IPS-NIHi11 (cell line): ENCODE measurements at places on chromosomes 11 and 22.

DNA sequence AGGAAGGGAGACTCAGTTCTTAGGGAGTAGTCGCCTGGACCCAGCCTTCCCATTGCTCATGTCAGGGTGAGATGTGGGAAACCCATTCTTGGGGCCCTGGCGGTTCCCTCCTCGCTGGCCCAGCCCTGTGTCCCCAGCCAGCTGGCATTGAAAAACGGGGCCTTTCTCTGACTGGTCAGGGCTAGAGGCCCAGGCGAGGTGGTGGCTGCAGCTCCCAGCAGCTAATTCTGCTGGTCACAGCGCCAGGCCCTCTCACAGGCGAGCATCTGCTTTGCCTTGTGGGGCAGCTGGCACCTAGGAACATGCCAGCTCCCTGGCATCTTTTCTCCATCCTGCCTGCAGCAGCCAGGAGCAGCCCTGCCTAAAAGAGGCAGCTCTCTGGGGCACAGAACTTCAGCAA lies 20.1 kb downstream of the TSPAN18 start:
- no peak for DNase-seq

- no peak for DNase-seq
Measured at GRCh38 chr11:47483457-47483856, 34.5 kb upstream of the RAPSN start.

GRCh38 chr11:22522225-22522624 lies 103.4 kb downstream of the FANCF start:
- DNase-seq: no peak

GRCh38 chr22:50712341-50713007 lies 25.5 kb upstream of the ACR start:
- no peak for DNase-seq

GRCh38 chr22:33459137-33459536 lies 401.0 kb upstream of the SYN3 start:
- DNase-seq: no peak
